Stimulated activated CD4-positive, alpha-beta T cell treated with anti-CD3 and anti-CD28 coated beads, Interleukin-12 subunit alpha, Interleukin-12 subunit beta, amount 100 ng/mL, for 48 hours (primary cell): ENCODE measurements at places on chromosomes 4 and X.

DNA sequence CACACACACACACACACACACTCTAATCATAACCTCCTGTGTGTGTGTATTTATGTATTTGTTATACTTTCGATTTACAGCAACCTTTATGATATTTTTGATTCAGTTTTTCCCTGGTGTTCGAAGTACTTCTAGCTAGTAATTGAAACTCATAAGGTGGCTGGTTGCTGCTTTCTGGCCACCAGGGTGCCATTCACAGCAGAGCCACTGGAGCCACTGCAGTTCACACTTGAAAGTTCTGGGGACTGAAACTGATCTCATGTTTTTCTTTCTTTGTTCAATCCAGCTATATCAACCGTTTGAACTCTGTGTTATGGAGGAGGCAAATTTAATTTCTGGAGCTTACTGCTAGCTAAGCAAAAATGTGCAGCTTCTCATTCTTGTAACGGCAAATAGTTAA is 419.4 kb downstream of the ADGRL3 start:
- DNase-seq, result no peak

DNA sequence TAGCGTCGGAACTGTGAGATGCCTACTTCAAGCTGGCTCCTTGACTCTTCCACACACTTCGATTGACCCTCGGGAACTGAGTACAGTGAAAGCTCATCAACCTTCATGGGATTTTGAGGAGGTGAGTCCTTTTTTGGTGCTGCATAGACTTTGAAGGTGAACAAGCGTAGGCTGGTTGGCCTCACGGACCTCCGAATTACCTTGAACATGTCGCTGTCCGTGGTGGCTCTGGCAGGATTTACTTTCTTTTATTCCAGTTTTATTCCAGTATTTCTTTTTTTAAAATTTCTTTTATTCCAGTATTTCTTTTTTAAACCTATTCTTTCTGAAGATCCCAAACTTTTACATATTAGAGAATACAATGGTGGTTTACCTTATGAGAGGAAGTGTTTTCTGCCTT is 45.2 kb downstream of the YTHDC1 start:
- no peak for DNase-seq

DNA sequence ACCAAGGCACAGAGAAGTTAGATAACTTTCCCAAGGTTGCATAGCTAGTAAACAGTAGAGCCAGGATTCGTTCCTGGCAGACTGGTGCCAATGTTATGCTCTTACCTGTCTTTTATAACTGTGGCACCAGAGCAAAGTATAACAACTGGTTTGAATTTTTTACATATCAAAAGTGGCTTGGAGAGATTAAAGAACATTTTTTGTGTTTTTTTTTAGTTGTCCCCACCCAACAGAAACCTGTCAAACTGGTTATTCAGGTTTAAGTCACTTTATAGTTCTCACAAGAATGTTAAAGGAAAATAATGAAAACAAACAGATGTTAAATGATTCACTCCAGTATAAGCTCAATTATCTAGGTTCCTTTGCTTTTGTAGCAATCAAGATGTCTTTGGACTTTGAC is 15.6 kb upstream of the FAM47E start:
- DNase-seq, result no peak

GRCh38 chr4:56627985-56628384 is 53.1 kb downstream of the HOPX start:
- DNase-seq, result no peak

- no peak for DNase-seq
These were observed 372.2 kb downstream of the ADAM29 start for GRCh38 chr4:175290401-175290800.

- DNase-seq, result no peak
These were observed 31.6 kb upstream of the DHX15 start for GRCh38 chr4:24615977-24616376.

GRCh38 chrX:151151665-151152267 is 24.6 kb upstream of the GPR50 start:
- peak; percentile 24 for DNase-seq

GRCh38 chr4:7135389-7135746 is 57.0 kb upstream of the SORCS2 start:
- no peak for DNase-seq

- peak; percentile 29 for DNase-seq
These were observed 346.4 kb downstream of the PTTG2 start for GRCh38 chr4:38306482-38307071.

- DNase-seq, result no peak
These were observed 28.8 kb upstream of the SCOC start for GRCh38 chr4:140344621-140345020.

DNA sequence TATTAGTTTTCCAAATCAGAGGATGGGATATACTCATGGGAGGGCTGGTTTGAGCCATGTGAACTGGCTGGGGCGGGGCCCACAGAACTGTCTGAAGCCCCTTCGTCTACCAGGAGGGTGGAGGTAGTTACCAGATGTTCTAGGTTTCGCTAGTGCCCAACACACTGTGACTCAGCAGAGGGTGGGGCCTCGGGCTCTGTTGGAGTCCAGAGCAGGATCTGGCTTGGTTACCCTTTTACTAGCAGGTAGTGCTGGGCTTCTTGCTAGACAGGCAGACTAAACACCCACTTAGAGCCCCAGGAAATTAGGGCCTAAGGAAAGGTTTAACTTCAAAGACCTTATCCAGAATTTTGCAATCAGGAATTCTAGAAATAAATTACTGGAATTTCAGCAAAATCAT is 56.2 kb upstream of the CHRDL1 start:
- no peak for DNase-seq

GRCh38 chr4:100421361-100421978 is 96.4 kb downstream of the EMCN start:
- DNase-seq, result no peak

DNA sequence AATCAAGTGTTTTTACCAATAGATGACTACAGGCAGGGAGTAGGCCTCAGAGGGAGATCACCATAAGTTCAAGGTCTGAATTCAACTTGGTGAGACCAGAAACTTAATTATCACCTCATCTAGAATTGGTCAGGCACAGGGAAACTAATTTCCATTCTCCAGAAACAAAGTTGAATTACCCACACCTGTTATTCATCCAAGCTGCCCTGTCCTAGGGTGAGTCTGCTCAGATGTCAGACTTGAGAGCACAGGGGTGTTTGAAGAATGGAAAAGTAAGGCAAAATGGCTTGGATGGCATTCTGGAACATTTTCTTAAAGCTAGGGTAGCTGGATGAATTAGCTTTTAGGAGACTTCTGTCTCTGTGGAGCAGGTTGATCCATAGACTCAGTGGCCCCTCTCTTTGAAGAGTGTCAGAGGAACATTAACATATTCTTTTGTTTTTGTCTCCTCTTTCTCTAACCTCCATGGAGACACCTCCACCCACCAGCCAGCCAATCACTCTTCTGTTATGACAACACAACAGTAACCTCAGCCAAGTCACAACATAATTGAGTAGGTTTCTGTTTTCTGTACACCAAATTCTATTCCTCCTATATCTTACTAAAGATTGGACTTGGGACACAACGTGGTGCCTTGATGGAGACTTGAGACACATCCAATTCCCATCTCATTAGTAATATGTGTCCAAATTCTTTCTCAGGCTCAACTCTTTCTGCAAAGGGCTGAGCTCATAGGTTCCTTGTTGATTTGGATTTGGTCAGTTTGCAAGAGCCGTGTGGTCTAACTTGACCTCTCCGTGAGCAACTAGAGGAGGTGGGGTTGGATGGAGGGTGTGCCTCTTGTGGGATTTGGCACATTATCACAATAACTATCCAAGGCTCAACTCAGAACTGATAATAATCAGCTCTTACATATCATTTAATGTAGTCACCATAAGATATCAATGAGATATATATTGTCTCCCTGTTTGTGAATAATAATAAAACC is 45.1 kb downstream of the VSIG4 start:
- no peak for DNase-seq

DNA sequence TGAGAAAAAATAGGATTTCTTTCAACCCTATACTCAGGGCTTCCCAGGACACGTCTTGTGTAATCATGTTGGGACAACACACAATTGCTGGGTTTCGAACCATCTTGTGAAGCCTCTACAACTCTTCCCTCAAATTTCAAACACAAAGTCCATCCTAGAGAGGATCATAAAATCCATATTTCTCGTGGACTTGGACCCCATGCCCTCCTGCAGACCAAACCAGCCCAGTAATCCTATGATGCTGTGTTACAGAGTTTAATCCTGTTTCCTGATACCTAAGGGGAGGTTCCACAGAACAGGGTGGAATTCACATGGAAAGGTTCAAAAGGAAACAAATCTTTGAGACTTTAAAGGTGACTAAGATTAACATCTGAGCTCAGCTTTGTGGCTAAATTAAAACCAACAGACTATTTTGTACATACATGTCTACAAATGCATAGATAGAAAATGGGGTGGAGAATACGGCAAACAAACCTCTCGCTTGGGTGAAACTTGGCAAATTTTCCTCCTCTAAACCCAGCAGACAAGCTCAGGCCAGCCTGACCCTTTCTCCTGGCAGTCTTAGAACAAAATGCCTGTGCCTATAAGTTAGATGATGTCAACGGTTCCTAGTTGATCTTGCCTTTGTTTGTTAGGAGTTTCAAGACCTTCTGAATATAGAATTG is 38.1 kb downstream of the EGFL6 start:
- DNase-seq, result no peak

GRCh38 chrX:123357941-123358340 is 173.9 kb downstream of the GRIA3 start:
- no peak for DNase-seq

DNA sequence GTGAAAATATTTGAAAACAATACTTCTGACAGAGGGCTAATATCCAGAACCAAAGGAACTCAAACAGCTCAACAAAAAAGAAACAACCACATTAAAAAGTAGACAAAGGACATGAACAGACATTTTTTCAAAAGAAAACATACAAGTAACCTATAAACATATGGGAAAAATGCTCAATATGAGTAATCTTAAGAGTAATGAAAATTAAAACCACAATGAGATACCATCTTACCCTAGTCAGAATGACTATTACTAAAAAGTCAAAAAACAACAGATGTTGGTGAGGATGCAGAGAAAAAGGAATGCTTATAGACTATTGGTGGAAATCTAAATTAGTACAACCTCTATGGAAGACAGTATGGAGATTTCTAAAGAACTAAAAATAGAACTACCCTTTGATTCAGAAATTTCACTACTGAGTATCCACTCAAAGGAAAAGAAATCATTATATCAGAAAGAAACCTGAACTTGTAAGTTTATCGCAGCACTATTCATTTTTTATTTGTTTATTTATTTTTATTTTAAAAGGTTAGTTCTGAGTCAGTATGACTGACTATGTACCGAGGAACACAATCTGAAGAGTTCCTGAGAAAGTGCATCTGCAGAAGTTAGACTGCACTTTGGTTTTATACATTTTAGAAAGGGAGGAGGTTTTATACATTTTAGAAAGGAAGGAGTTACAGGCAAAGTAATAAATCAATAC is 231.3 kb downstream of the INPP4B start:
- DNase-seq, result no peak

DNA sequence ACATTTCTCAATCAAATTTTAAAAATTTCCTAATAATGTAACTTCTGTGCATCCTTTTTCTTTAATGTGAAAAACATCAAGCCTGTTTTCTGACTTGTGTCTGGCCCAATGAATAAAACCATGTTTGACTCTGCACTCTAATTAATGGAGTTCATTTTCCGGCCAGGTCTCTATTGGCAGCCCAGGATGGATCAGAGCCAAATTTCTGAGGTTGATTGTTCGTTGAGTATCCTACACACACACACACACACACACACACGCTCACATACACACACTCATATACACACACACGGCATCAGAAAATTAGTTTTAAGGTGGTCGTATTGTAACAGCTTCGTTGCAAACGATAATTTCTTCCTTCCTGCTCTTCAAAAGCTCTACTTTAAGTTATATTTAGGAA is 28.9 kb upstream of the TLL1 start:
- DNase-seq, result no peak

GRCh38 chrX:82734140-82734539 is 774.0 kb upstream of the POU3F4 start:
- DNase-seq, result no peak

GRCh38 chr4:21192367-21192766 is 492.1 kb downstream of the PACRGL start:
- no peak for DNase-seq

- no peak for DNase-seq
These were observed 143.9 kb upstream of the TBL1X start for GRCh38 chrX:9320940-9321339.

- DNase-seq, result no peak
These were observed 39.5 kb downstream of the EFNB1 start for GRCh38 chrX:68868316-68868715.

- DNase-seq, result peak; percentile 15
These were observed 763 bp downstream of the PYURF start for GRCh38 chr4:88522702-88523324.

GRCh38 chr4:45692131-45692735 is 431.6 kb downstream of the GABRG1 start:
- DNase-seq, result no peak

GRCh38 chr4:9927341-9928007 is 93.8 kb downstream of the SLC2A9 start:
- no peak for DNase-seq

GRCh38 chrX:69117876-69118526 is 47.3 kb downstream of the PJA1 start:
- no peak for DNase-seq

- DNase-seq, result no peak
These were observed 1957.0 kb upstream of the AGA start for GRCh38 chr4:179399054-179399782.

DNA sequence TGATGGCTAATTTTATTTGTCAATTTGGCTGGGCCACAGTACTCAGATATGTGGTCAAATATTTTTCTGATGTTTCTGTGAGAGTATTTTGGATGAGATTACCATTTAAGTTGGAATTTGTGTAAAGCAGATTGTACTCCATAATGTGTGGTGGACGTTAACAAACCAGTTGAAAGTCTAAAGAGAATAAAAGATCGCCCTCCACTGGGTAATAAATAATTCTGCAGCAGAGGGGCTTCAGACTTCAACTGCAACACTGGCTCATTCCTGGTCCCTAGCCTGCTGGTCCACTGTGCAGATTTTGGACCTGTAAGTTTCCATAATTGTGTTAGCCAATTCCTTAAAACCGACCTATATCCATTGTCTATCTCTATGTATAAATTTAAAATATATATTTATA is 540.3 kb downstream of the PCDH18 start:
- DNase-seq, result no peak

DNA sequence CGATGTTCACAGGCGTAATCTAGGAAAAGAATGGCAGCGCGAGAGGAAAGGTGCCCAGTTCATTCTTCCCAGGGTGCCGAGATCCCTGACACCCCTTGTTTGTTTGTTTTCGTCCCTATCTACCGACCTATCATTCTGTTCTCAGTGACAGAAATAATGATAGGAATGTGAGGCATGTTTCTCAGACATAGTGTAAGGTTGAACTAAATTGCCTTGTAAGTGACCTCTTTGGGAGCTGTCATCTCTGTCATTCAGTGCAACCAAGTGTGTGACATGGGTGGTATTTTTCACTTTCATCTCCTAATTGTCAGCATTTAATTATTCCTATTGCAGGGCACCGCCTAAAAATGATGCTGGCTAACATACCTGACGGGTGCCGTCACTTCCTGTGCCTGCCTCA is 24.4 kb downstream of the CLDN22 start:
- no peak for DNase-seq
